ENCODE measurements at places on chromosomes 13 and 19. TPM values are rescaled to one million over a fixed set of nuclear protein-coding genes. Genes with fewer than 3 reads are reported as not detected.

LGALS4 gene
- total RNA-seq: 5.5 TPM

FAAP24 gene
- 2.3 TPM for total RNA-seq

LGI4 gene
- 5.0 TPM for total RNA-seq

GRCh38 chr13:27534981-27535380, 84.6 kb upstream of the MTIF3 start:
- H3K27ac ChIP-seq: no peak overlapping the region
- peaks cover 19% of the 10 kb centered on the region for H3K4me1 ChIP-seq
- H3K27me3 ChIP-seq: no peaks in the 10 kb centered on the region
- H3K36me3 ChIP-seq: no peaks in the 10 kb centered on the region

- no peak overlapping the region for H3K4me3 ChIP-seq
- DNase-seq: no peak
- H3K27me3 ChIP-seq: no peaks in the 10 kb centered on the region
- H3K4me1 ChIP-seq: peaks cover 19% of the 10 kb centered on the region
- no peaks in the 10 kb centered on the region for H3K36me3 ChIP-seq
- H3K27ac ChIP-seq: peak overlapping the region; percentile 68
Observed at GRCh38 chr13:99431927-99432608, 69.2 kb upstream of the TM9SF2 start.

DNA sequence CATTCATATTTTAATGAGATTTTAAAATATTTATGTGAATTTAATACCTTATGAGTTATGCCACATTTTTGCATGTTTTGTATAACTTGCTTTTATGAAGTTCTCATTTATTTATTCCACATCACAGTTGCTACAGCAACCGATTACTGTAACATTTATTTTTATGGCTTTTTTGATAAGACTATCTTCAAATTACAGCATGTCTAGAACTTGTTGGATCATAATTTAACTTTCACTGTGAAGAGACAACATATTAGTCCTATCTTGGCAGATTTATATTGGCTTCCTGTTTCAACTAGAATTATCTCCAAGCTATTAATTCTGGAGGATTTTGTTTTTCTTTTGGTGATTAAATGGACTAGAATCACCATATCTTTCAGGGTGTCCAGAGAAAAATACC, 793.7 kb upstream of the SLITRK5 start:
- H3K4me3 ChIP-seq: no peak overlapping the region
- no peaks in the 10 kb centered on the region for H3K36me3 ChIP-seq
- no peak overlapping the region for H3K27ac ChIP-seq
- no peaks in the 10 kb centered on the region for H3K27me3 ChIP-seq

DNA sequence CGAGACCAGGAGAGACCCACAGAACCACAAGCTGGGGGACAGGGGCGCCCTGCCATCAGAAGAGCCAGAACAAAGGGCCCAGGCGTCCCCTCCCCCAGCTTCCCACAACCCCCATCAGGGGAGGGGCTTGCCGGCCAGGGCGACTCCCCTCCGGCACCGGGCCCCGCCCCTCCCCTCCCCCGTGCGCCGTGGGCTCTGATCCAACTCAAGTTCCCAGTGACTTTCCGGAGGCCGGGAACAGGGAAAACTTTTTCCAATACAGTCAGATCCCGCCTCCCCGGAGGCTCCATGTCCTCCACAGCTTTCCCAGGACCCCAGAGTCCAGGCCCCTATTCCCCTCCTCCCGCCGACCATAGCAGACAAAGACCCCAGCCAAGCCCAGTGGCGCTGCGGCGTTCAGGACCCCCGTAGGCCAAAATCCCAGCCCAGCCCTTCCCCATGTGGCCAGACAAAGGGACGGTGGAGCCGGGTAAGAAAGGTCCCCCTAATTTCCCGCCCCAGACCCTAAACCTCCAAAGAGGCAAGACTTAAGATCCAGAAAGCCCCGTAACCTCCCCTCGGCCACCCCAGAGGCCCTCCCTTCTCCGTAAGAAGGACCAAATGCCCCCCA, 673 bp downstream of the TEAD2 start:
- H3K27ac ChIP-seq: peak overlapping the region; percentile 96
- peaks cover 50% of the 10 kb centered on the region for H3K4me1 ChIP-seq
- H3K4me3 ChIP-seq: peak overlapping the region; percentile 72
- DNase-seq: peak; percentile 78

- no peaks in the 10 kb centered on the region for H3K27me3 ChIP-seq
- no peak for DNase-seq
- H3K27ac ChIP-seq: no peak overlapping the region
- no peak overlapping the region for H3K4me3 ChIP-seq
- no peaks in the 10 kb centered on the region for H3K36me3 ChIP-seq
Observed at GRCh38 chr13:27712421-27712820, 79.9 kb upstream of the GSX1 start.
